MCF 10A (cell line): ENCODE measurements at places on chromosomes 3 and 15. TPM values are rescaled to one million over a fixed set of nuclear protein-coding genes. Genes with fewer than 3 reads are reported as not detected.

DNA sequence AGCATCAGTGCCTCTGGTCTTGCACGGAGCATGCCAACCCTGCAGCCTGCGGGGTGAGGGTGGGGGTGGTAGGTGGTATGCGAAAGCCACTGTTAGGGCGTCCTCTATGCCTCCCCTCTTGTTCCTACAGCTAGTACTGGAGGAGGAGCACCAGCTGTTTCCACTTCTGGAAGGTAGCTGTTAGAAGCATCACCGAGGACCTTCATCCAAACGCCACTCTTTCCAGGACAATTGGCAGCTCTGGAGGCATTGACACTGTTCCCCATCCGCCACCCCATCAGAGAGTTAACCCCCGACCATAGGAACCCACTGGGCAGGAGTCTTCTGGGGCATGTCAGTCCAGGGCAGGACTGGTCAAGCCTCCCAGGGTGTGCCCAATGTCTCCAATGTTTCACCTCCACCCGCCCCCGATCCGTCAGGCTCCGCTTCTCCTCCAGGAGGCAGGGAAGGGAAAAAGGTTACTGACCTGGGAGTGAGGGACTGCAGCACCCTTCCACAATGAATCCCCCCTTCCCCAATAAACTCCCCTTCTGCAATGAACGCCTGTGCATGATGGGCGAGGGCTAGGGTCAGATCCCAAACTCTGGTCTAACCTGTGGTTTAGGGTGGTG, 487 bp downstream of the DUOX2 start:
- DNase-seq: no peak

GRCh38 chr3:144187531-144188210, 216.0 kb downstream of the DIPK2A start:
- DNase-seq: no peak

Gene PSTPIP1
- 1.2 TPM in 2 replicates for total RNA-seq

GRCh38 chr3:179186426-179186825, 38.3 kb downstream of the PIK3CA start:
- DNase-seq: no peak

Gene CYP11A1
- total RNA-seq: not detected in 2 replicates

- peak; percentile 64 for DNase-seq
These were observed 17.6 kb downstream of the ADAM10 start for GRCh38 chr15:58731756-58732535.
